ENCODE measurements at places on chromosomes 16 and 17.

GRCh38 chr17:42198897-42199296 is 4.6 kb upstream of the GHDC start:
- no peaks in the 10 kb centered on the region for H3K27me3 ChIP-seq
- no peak overlapping the region for H3K4me3 ChIP-seq
- no peaks in the 10 kb centered on the region for H3K4me1 ChIP-seq
- H3K36me3 ChIP-seq = peaks cover 46% of the 10 kb centered on the region

DNA sequence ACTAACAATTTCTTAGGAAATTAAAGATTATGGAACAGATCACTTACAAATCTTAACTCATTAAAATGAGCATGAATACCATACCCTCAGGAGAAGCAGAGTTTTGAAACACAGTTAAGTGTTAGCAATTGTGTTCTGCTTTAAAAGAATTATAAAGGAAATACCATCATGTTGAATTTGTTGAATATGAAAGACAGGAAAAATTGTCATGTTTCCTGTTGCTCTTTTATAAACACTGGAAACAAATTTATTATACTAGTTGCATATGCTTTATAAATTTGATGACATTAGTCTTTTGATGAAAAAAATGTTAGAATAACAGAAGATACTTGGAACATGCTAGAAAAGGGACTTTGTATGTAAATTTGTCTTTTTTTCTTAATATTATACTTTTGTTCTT is 59.7 kb downstream of the VMP1 start:
- no peak overlapping the region for H3K4me3 ChIP-seq
- no peaks in the 10 kb centered on the region for H3K4me1 ChIP-seq
- no peak overlapping the region for H3K27ac ChIP-seq
- no peak for DNase-seq

DNA sequence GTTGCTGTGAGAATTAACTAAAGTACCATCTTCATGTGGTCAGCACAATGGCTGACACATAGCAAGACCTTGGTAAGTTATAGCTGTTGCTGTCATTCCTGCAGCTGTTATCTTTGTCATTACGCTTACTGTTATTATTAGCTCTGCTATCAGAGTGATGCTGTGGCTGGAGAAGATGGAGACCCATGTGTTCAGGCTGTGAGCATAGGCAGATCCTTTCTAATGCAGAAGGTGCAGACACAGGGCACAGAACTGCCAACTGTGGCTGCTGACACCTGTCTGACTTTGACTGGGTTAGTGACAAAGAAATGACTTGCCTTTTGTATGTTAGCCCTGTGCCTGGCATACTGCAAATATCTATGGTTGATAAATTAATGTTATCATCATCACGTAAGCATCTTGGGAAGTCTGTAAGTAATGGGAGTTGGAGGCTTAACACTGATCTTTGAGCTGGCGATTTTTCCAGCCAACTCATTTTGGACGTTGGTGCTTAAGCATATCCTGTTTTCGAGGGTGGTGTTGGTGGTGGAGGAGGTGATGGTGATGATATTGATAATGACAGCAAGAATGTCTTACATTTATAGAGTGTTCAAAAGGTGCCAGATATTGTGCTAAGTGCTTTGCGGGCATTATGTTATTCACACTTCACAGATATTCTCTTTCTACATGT is 695.3 kb downstream of the WWOX start:
- no peaks in the 10 kb centered on the region for H3K36me3 ChIP-seq
- no peak for DNase-seq
- no peaks in the 10 kb centered on the region for H3K27me3 ChIP-seq
- H3K27ac ChIP-seq = no peak overlapping the region
- no peaks in the 10 kb centered on the region for H3K4me1 ChIP-seq

- no peaks in the 10 kb centered on the region for H3K27me3 ChIP-seq
- no peak overlapping the region for H3K4me3 ChIP-seq
- no peaks in the 10 kb centered on the region for H3K4me1 ChIP-seq
- DNase-seq = no peak
- peaks cover 66% of the 10 kb centered on the region for H3K36me3 ChIP-seq
- no peak overlapping the region for H3K27ac ChIP-seq
Measured at GRCh38 chr16:3589441-3589921, 12.3 kb upstream of the NLRC3 start.

DNA sequence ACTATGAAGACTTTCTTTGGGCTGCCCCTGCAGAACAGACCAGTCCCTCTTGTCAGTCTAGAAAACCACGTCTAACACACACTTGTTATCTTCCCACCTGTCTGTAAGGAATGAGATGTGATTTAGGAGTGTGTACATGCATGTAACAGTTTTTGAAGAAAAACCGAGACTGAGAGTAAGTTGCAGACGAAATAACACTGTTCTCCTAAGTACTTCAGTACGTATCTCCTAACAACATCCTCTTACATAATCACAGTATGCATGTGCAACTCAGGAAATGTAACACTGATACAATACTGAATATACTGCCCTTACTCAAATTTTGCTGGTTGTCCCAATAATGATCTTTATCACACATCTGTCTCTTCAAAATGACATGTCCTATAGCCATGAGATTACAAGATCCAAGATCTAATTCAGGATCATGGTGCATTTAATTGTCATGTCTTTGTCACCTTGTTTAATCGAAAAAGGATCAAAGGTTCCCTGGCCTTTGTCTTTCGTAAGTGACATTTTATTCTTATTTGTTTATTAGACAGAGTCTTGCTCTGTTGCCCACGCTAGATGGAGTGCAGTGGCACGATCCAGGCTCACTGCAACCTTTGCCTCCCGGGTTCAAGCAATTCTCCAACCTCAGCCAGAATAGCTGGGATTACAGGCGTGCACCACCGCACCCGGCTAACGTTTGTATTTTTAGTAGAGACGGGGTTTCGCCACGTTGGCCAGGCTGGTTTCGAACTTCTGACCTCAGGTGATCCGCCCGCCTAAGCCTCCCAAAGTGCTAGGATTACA is 25.6 kb downstream of the CREBBP start:
- H3K27ac ChIP-seq = no peak overlapping the region
- no peak for DNase-seq
- H3K36me3 ChIP-seq = peaks cover 7% of the 10 kb centered on the region
- H3K27me3 ChIP-seq = no peaks in the 10 kb centered on the region

DNA sequence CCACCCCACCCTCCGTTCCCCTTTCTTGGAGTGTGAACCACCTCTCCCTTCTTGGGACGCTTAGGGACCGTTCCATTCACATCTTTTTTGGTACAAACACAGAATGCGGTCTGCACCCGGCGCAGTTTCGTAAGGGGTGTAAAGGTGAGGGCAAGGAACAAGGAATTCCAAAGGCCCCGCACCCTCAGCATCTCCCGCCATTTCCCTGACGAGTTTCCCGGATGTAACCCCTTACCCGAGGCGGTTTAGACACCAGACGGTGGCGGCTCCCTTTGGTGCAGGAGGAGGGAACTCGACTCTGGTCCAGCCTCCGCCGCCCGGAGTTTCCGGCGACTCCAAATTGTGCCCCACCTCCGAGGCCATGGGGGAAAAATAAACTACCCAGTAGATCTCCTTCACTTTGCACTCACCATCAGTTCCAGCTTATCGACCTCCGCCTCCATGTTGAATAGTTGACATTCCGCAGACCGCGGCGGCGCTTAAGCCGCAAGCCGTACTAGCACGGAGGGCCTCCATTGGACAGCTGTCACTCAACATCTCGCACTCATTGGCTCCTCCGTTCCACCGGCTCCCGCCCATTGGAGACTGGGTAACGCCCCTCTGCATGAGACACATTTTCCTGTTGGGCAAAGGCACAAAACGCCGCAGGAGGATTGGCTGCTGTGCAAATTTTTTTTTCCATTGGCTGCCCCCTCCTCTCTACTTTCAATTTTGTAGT is at the start of gene SKA2:
Gene SKA2, minus strand, starts transcription at position 466 of the 718 bp plus-strand sequence. Its CDS starts 23 bp downstream, at position 443.
- H3K36me3 ChIP-seq = no peaks in the 10 kb centered on the region
- H3K4me3 ChIP-seq = peak within 1 kb of the TSS; percentile 75
- peaks cover 8% of the 10 kb centered on the region for H3K4me1 ChIP-seq

- H3K4me1 ChIP-seq = peaks cover 10% of the 10 kb centered on the region
- DNase-seq = no peak
- no peaks in the 10 kb centered on the region for H3K27me3 ChIP-seq
- H3K27ac ChIP-seq = no peak overlapping the region
Measured at GRCh38 chr17:62696256-62696655, 68.8 kb downstream of the MRC2 start.

GRCh38 chr17:6427279-6427781 is 7.6 kb downstream of the AIPL1 start:
- H3K36me3 ChIP-seq = no peaks in the 10 kb centered on the region
- DNase-seq = no peak
- H3K27me3 ChIP-seq = no peaks in the 10 kb centered on the region
- no peaks in the 10 kb centered on the region for H3K4me1 ChIP-seq
- H3K27ac ChIP-seq = no peak overlapping the region
- no peak overlapping the region for H3K4me3 ChIP-seq

GRCh38 chr17:46890638-46891037 is 32.3 kb upstream of the GOSR2 start:
- H3K27ac ChIP-seq = no peak overlapping the region
- H3K4me3 ChIP-seq = no peak overlapping the region
- no peaks in the 10 kb centered on the region for H3K4me1 ChIP-seq
- no peaks in the 10 kb centered on the region for H3K36me3 ChIP-seq
- no peak for DNase-seq

DNA sequence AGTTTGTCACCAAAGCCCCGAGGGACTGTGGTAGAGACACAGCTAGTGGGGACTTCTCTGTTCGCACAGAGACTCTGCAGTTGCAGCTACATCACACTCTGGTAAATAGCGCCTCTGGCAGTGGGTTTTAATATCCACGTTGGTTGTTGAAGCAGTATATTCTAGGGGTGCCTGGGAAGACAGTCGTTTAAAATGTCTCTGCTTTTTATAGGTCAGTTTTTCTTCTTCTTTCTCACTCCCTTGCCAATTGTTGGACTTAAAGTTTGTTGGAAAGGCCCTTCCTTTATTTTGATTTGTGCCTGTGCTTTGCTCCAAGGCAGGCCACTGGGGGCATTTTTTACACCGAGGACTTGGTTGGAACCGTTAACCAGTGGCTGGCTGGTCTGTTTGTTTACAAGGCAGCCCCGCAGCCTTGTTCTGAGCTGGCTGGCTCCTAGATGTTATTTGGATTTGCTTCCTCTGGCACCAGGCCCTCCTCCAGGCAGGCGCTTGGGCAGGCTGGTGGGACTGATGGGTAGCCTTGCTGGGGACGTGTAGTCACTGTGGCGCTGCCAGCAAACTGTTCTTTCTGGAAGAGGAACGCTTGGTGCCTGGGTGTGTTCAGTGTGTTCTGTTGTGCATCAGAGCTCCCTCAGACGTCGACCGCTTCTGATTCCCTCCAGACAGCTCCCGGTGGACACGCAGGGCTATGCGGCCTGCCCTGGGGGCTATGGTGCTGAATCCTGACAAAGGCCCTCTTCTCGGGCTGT is 218.2 kb upstream of the CHMP6 start:
- H3K36me3 ChIP-seq = no peaks in the 10 kb centered on the region
- H3K27ac ChIP-seq = peak overlapping the region; percentile 83
- peak; percentile 79 for DNase-seq
- peaks cover 18% of the 10 kb centered on the region for H3K4me1 ChIP-seq

GRCh38 chr16:3578121-3578520 is 918 bp upstream of the NLRC3 start:
- H3K4me3 ChIP-seq = no peak overlapping the region
- H3K27me3 ChIP-seq = no peaks in the 10 kb centered on the region
- no peak overlapping the region for H3K27ac ChIP-seq
- peaks cover 8% of the 10 kb centered on the region for H3K4me1 ChIP-seq

DNA sequence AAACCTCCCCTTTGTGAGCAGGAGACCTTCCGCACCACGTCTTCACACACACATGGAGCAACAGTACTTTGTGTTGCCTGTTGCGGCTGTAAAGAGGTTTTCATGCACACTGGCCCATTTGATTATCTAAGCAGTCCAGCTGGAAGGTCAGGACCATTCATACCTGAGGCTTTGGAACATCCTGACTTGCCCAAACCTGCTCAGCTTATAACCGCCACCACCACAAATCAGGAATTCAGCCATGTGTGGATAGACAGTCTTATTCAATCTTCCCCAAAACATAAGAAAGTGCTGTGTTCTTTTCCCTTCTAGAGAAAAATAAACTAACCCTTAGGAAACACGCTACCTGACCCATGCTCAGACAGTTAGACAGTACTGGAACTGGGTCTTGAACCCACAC is 81.6 kb upstream of the XYLT1 start:
- H3K27me3 ChIP-seq = no peaks in the 10 kb centered on the region
- DNase-seq = no peak
- H3K4me3 ChIP-seq = no peak overlapping the region
- no peak overlapping the region for H3K27ac ChIP-seq
- H3K4me1 ChIP-seq = no peaks in the 10 kb centered on the region

DNA sequence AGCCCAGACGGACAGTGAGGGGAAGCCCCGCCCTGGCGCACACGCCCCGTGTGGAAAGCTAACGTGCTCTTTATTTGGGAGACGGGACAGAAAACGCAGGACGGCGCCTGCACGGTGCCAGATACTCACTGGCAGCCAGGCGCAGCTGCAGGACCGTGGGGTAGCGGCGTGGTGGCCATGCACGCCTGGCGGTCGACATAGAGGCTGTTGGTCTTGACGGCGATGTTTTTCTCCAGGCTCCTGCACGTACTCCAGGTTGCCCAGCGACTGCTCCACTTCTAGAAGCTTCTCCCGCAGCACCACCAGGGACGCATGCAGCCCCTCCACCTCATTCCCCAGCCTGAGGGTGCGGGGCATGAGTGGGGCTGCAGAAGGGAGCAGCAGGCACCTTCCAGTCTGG is 5.1 kb upstream of the C1QTNF8 start:
- no peak overlapping the region for H3K4me3 ChIP-seq
- H3K36me3 ChIP-seq = no peaks in the 10 kb centered on the region

DNA sequence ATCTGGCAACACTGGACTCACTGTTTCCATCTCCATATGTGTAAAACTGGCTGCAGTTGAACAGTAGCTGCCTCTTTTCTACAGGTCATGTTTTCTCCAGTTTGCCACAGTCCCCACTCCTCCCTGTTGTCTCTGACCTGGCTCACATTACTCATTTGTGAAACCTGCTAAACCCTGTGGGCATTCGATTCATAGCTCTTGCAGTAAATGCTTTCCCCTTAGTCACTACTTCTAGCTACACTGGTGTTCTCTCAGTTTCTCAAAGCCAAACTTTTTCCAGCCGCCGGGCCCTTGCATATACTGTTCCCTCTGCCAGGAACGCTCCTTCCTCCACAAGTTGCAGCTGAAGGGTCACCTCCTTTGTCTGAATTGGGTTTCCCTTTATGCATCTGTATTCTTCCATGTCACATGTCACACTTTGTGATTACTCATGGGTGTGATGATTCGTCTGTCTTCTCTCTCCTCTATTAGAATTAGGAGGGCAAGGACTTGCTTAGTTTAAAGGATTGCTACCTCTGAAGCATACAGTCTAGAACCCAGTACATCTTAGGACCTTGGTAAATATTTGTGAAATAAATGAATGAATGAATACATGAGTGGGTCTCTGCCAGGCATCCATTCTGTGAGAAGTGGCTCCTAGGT is 15.0 kb upstream of the MT4 start:
- no peaks in the 10 kb centered on the region for H3K27me3 ChIP-seq
- H3K4me1 ChIP-seq = no peaks in the 10 kb centered on the region
- no peak for DNase-seq
- H3K4me3 ChIP-seq = no peak overlapping the region
- H3K27ac ChIP-seq = no peak overlapping the region

GRCh38 chr17:70011750-70012149 is 63.3 kb upstream of the KCNJ16 start:
- DNase-seq = no peak
- no peaks in the 10 kb centered on the region for H3K4me1 ChIP-seq
- no peak overlapping the region for H3K27ac ChIP-seq
- H3K27me3 ChIP-seq = no peaks in the 10 kb centered on the region
- H3K4me3 ChIP-seq = no peak overlapping the region
